ENCODE measurements at places on chromosomes 1 and 21.

DNA sequence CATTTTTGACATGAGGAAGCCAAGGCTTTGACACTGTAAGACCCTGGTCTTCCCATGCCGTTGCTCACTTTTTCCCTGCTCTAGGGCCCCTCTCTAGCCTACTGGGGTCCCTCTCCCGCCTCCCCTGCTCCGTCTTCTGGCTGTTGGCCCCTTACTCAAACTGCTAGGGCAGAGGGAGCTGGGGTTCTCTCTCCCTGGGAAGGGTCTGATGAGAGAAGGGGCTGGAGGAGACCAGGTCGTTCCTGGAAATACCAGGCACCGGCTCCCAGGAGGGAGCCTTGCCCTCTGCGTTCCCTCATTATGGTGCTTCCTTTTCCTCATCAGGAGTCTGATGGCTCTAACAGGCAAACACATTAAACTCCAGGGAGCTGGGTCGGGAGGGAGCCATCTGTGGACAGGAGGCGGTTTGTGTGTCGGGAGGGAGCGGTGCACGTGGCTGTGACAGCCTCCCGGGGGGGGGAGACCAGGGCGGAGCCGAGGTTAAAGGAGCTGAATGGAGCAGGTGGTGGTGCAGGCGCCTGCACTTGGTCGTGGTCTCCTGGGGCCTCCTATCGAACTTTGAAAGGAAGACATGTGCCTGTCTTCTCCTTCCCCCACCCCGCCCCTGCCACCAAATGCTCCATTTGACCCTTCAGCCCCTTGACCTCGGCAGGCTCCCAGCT lies 35.4 kb upstream of the LHX4 start:
- no peak for DNase-seq

DNA sequence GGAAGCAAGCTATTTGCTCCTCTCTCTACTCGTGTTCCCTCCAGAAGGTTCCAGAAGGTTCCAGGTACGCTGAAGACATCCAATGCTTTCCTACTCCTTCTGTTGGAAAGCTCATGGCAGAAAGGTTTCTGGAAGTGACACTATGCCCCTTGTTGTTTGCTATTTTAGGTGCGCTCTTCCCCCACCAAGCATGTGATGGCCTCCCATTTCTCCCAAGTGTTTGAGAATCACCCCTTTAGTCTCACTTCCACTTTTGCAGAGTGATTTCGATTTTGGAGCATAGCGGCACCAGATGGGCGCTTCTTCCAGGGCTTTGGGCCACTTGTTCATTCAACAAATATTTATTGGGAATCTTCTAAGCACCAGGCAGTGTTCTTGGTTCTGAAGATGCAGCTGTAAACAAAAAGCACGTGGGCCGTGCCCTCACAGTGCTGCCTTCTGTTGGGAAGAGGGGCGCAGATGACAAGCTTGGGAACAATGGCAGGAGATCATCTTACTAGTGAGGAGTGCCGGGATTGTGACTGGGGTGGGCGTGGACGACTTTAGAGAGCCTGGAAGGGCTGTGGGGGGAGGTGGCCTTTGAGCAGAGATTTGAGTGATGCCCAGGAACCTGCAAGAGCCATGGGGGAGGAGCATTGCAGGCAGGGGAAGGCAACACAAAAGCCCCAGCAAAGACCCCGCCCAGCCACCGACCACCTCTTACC lies 43.0 kb upstream of the TARDBP start:
- no peak for DNase-seq

- DNase-seq, result no peak
These were observed 20.2 kb downstream of the C1orf174 start for GRCh38 chr1:3879787-3880428.

- DNase-seq, result no peak
These were observed 45.3 kb downstream of the RUNX3 start for GRCh38 chr1:24884751-24885150.

DNA sequence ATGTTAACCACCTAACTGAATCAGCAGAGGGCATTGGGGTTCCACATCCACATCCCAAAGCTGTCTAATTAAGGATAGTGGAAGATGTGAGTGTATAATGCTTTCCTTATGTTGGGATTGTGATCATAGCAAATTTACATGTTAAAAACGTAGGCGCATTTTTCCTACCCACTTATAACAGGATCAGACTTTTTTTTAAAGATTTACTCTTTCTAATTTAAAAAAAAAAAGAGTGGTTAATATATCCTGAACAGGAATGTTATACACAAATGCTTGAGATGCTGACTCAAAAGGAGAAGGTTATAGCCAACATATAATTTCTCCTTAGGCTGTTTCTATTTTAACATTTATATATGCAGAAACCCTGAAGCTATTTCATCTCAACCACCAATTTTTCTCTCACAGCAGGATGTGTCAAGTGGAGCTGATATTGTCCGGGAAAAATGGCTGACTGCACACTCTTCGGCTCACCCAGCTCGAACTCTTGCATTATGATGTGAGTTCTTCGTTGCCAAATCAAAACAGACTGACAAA lies 40.3 kb downstream of the RGS5 start:
- no peak for DNase-seq

- DNase-seq, result no peak
These were observed 575.5 kb downstream of the PTPRU start for GRCh38 chr1:29811727-29812407.

GRCh38 chr21:37366482-37367316 lies at the start of gene DYRK1A:
TSS of gene DYRK1A (plus strand) at chr21:37366773. CDS start at chr21:37420375, 53,602 bp downstream.
- DNase-seq, result peak; percentile 98

DNA sequence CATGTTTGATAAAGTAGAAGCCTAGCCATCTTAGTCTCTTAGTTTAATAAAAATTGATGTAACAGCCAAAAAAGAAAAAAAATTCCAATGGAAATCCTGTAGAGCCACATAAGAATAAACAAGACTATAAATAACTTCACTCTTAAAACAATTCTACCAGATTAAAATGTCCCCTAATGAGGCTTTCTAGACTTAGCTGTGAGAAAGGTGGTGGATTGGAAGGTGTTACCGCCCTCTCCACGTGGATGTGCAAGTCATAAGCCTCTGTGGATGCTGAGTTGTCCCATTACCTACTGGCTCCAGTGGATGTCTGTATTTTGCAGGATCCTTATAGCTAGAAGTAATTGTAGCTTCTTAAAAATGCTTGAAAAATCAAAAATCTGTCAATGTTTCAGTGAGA lies 14.6 kb downstream of the LCA5L start:
- no peak for DNase-seq

DNA sequence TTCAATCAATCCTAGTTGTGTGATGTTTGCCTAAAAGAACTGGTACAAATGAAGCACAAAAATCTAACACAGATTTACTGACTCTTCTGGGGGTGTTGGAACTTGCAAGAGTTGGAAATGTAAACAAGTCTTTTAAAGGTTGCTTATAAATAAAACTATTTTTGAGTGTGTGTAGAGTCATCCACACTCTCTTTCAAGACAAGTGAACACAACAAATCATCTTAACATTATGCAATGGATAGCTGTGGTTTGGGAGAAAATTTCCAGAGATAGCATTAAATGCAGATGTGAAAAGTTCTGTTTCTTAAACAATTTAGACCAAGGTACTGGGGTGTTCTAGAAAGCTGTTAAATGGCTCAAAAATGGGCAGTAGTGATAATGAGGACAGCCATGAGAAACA lies 28.7 kb downstream of the C1orf87 start:
- no peak for DNase-seq
